ENCODE measurements at places on chromosomes 11 and 22.

- no peak for DNase-seq
Measured at GRCh38 chr11:32420937-32421901, 14.1 kb downstream of the WT1 start.

DNA sequence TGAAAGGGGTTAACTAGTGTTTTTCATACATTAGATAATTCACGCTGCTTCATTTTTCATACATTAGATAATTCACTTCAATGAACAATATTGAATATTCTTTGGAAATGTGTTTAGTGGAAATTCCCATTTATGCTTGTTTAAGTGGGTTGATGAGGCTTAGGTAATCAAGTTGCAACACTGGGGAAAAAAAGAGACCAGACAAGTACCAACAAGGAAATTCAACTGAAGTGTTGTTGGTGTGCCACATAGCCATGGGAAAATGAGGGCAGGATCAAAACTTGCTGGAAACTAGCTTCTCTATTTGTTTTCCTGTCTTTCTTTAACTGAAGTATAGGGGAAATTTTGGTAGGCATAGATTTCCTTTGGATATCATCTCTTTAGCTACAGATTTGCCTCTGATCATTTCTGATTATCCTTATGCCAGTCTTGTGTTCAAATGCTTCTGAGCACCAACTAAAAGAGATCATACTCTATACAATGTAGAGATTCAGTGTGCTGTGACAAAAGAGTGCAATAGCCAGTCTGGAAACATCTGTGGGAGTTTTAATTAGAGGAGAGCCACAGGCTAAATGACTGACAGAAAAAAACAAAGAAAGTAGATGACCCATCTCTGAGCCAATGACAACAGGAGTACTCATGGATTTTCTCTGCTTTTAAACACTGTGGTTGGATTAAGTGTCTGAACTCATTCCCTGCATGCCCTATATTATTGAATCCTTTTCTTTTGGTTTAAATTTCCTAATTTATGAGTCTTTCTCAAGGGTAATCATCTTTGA, 67.6 kb upstream of the CTSC start:
- no peak for DNase-seq

DNA sequence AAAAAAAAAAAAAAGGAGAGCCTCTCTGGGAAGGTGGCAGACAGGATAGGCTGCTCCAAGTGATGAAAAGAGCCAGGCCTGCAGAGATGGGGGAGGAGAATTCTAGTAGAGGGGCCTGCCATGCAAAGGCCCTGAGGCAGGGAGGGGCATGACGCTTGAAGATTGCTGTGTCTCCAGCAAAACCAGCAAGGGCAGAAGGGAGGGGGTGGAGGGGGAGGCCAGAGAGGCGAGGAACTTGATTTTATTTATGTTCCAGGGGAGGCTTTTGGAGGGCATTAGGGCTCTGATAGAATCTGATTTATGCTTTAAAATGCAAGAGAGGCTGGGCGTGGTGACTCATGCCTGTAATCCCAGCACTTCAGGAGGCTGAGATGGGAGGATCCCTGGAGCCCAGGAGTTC, 16.7 kb upstream of the PACSIN2 start:
- DNase-seq = no peak

DNA sequence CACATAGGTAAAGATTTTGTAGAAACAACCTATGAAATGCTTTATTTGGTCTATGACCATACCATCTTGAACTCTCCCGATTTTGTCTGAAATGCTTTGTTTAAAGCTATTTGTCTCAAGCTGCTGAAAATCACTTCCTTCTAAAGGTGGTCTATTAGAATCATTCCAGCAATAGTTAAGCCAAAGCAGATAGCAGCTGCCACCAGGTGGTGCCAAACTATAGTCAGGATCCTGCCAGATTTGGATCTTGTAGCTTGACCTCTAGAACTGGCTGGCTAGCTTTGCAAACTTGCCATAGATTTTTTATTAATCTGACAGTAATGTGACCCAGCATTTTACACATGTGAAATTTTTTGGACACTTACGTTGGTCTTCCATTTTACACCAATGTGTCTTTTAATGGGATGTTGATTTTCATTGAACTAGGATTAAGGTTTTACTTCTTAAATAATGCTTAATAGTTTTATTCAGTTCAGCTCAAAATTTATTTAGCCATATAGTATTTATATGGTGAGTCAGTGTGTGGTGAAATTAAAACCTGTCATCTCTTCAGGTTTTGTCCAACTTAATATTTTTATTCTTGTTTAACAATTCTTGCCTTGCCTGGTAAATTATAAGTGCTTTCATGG, 19.7 kb downstream of the CTR9 start:
- DNase-seq = no peak

DNA sequence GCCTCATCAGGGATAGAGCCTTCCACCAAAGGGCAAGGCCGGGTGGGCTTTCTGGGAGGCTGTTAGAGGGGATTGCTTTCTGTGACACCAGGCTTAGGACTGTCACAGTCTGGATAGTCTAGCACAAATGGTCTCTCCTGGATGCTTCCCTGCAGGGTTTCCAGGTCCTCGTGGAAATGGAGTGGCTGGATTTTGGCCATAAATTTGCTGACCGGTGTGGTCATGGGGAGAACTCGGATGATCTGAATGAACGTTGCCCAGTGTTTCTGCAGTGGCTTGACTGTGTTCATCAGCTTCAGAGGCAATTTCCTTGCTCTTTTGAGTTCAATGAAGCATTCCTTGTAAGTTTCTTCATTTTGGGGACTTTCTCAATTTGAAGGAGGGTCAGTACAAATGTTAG, 67.1 kb upstream of the HORMAD2 start:
- DNase-seq = no peak

- no peak for DNase-seq
Measured at GRCh38 chr11:58301576-58301975, 33.5 kb upstream of the OR10W1 start.
